ENCODE measurements at places on chromosomes 16 and 17.
A peak's percentile ranks its signal among the peaks of the same experiment; 100 is the strongest.

DNA sequence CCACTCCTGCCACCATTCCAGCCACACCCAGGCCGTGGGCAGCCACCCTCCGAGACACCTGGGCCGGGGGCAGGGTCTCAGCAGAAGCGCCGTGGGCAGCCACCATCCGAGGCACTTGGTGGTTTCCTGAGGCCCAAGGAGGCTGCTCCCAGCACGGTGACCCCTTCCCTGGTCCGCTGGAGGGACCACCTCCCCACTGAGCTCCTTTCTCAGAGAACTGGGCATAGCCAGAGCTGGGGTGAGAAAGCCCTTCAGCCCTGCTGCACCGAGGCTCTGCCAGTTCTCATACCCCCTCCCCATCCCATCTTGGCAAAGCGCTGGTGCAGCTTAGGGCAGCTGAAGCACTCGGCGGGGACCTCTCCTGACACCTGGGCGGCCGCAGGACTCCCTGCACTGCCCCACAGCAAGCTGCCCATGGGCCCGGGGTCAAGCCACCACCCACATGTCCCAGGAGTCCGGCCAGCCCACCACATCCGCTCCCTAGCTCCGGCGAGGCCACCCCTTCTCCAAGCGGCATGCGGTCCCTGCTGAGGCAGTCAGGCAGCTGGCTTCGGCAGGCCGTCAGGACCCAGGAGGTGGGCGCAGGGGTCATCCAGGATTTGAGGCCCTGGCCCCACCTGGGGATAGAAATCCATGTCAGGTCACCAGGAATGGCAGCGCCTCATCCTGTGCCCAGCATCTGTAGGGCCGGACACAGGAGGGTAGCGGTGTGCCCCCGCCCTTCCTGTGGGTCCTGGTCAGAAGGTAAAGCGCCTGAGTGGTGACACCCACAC is 1.3 kb upstream of the CYBA start:
- no peak for DNase-seq

- DNase-seq, result no peak
Observed at GRCh38 chr16:54706406-54706805, 224.3 kb upstream of the IRX5 start.

GRCh38 chr17:63609816-63610573 is 9.3 kb downstream of the TACO1 start:
- DNase-seq, result no peak

DNA sequence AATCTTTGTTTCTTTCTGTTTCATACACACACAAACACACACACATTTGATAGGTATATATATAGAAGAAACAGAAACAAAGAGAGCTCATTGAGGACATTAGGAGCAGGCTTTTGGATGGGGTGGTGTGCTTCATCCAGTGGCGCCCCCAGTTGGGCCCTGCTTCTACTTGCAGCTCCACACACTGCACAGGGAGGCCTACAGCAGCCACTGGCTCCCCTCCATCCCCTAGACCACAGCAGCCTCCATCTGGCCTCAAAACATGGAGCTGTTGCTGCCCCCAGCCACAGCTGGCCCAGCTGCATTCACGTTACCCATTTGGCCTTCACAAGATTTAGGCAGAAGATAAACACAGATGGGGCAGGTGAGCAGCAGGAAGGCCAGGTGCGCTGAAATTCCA is 33.1 kb upstream of the NF1 start:
- DNase-seq, result peak; percentile 23

DNA sequence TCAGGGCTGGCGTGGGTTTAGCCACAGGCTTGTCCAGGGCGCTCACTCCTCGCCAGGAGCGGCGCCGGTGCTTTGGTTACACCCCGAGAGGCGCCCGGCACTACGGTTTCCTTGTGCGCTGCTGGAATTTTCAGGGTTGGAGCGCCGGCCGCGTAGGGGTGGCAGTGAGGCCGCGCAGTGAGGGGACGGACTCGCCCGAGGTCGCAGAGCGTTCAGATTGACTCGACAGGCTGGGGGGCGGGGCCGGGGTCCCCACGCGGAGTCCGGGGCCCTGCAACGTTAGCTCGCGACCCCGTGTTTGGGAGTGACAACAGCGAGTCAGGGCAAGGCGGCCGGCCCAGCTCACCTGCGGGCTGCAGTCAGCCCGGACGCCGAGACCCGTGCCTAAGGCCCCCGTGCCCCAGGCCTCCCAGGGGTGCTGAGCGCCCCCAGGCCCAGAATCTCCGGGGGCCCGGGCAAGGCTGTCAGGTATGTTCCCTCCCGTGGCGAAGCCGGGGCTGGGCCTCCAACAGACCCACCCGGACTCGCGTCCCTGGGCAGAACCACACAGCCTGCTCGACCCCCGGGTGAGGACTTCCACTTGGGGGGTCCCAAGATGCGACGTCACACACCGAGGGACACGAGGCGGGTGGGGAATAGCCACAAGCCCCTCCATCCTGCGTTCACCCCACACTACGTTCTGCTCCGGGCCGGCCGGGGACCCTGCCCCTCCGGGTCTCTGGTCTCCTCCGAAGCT is 1.3 kb upstream of the ACTG1 start:
- DNase-seq, result peak; percentile 91

- peak; percentile 56 for DNase-seq
Observed at GRCh38 chr17:75895370-75896155, 1.2 kb downstream of the TRIM65 start.

- DNase-seq, result no peak
Observed at GRCh38 chr17:82561429-82562035, 42.0 kb downstream of the FOXK2 start.

DNA sequence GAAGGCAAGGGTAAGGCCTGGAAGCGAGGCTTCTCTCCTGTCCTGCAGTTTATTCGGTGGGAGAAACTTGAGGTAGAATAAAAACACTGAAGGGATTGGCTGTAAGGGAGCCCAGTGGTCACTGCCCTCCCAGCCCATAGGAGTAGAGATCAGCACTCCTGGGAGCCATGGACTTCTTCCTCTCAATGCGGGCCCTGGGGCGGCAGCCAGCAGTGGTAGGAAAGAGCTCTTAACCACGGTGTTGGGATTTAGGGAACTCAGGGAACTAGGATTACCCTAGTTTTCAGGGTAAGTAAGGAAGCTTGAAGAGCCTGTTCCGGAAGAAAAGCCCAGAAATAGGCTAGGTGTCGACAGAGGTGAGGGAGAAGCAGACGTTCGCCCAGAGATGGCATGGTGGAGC is 23.8 kb upstream of the NAGLU start:
- DNase-seq, result no peak

DNA sequence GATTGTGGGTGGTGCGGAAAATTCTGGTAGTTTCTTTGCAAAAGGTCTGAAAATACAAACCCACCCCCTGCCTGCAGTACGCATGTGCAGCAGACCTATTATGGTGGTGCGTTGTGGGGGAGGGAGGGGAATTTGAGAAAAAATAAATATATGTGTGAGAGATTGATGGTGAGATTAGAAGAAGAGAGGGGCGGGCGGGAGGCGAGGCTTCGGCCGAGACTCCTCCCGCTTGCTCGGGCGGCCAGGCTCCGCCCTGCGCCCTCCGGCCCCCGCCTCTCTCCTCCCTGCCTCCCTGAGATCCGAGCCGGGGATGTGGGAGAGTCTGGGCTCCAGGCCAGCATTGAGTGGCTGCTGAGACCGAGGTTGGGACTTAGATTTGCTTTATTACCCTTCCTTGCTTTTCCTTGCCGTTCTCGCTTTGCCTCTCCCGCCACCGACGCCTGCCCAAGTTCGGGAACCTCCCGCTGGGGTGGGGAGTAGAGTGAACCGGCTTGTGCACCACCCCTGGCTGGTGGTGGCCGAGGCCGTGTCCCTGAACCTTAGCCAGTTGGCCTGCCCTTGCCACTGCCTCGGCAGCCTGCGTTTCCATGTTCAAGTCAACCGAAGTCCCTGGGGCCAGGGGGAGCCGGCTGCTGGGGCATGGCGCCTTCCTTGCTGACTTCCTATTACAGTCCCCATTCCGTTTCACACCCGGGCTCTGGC is 956 bp upstream of the CHD3 start:
- peak; percentile 95 for DNase-seq

GRCh38 chr17:81517339-81518112 is 4.9 kb upstream of the ACTG1 start:
- no peak for DNase-seq

- DNase-seq, result no peak
Observed at GRCh38 chr17:59490216-59490615, 75.2 kb upstream of the DHX40 start.

GRCh38 chr17:53749178-53749577 is 73.5 kb upstream of the KIF2B start:
- peak; percentile 44 for DNase-seq

GRCh38 chr17:64230791-64231408 is 32.2 kb downstream of the TEX2 start:
- peak; percentile 98 for DNase-seq

DNA sequence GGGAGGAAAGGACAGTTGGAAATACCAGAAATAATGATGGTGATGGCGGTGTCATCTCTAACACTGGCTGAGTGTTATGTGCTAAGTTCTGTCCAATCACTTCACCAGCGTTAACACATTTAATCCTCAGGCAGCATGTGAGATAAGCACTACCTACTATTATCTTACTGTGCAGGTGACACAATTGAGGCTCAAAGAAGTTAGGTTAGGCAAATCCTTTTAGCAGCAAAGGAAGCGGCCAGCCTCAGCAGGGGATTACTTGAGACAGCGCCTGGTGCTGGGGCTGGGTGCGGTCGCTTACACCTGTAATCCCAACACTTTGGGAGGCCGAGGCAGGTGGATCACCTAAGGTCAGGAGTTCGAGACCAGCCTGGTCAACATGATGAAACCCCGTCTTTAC is 18.7 kb upstream of the DHX8 start:
- no peak for DNase-seq

- no peak for DNase-seq
Observed at GRCh38 chr16:56108724-56109123, 82.6 kb upstream of the GNAO1 start.

DNA sequence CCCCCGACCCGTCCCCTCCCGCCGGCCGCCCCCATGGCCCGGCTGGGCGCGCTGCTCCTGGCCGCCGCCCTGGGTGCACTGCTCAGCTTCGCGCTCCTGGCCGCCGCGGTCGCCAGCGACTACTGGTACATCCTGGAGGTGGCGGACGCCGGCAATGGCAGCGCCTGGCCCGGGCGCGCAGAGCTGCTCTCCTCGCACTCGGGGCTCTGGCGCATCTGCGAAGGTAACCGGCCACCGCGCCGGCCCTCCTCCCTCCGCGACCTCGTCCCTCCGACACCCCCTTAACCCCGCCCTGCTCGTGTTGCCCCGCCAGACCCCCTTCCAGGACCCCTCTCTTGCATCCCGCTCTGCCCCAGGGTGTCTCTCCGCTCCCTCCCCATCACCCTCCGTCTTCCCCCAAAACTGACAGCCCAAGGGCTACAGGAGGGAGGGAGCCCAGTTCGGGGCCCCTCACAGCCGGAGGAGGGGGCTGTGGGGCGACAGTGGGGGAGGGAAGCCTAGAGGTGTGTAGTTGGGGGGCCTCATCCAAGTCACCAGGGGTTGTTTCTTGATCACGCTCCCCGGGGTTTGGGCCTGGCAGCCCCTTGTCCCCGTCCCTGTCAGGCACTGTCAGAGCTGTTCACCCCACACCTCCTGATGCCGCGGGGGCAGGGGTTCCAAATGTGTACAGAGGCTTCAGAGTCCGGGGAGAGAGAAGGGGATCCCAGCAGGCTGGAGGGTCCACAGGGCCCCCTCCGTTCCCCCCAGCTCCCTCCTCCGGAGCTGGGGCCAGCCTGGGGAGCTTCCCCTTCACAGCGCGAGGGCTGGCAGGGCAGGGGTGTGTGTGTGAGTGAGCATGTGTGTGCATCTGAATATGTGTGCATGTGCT is 794 bp downstream of the TMEM235 start:
- no peak for DNase-seq

GRCh38 chr17:36004594-36005108 is 3.3 kb upstream of the CCL15 start:
- no peak for DNase-seq

GRCh38 chr16:62342216-62342615 is 306.0 kb upstream of the CDH8 start:
- no peak for DNase-seq

DNA sequence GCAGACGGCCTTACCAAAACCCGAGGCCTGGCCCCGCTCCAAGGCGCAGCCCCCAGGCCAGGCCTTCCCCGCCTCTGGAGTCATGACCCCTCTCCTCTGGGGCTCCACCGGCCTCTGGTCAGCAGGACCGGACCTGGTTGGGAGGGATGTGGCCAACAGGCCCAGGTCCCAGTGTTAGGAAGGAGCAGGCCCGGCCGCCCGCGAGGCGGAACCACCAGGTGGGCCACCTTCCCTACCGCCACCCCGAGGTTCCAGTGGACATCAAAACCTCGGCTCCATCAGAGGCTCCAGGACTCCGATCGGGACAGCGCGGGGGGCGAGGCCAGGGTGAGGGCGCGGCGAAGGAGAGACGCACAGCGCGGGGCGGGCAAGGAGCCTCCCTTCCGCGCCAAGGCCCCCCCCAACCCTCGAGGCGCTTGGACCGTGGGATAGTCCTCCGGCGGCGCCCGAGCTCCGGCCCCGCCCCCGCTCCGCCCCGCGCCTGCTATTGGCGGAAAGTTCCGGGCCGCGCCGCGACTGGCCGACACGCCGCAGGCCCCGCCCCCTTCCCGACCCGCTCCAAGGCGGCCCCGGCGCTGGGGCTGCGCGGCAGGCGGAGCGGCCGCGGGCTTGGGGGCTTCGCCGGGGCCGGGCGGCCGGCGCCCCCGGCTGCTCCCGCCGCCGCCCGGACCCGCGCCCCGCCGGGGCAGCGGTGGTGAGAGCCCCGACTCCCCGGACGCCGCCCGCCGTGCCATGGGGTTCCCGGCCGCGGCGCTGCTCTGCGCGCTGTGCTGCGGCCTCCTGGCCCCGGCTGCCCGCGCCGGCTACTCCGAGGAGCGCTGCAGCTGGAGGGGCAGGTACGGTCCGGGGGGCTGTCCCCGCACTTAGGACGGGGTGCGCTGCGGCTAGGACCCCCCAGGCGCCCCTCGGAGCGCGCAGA is at the start of gene METRN:
TSS of gene METRN (plus strand) at position 561 of the 919 bp plus-strand sequence. CDS start at position 733, 172 bp downstream.
- peak; percentile 91 for DNase-seq

- DNase-seq, result no peak
Observed at GRCh38 chr16:85077039-85077438, 35.2 kb downstream of the CIBAR2 start.

- DNase-seq, result peak; percentile 54
Observed at GRCh38 chr17:31564883-31565301, 173.4 kb downstream of the RAB11FIP4 start.

DNA sequence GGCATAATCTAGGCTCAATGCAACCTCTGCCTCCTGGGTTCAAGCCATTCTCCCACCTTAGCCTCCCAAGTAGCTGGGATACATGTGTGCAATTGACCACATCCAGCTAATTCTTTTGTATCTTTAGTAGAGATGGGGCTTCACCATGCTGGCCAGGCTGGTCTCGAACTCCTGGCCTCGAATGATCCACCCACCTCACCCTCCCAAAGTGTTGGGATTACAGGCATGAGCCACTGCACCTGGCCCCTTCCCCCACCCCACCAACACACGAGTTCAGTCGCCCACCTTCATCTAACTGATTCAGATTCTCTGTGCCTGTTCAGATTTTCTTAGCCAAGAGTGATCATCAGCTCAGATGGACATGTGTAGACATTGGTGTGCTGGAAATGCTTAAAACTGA is 25.0 kb upstream of the METTL9 start:
- DNase-seq, result no peak

GRCh38 chr17:1025733-1026598 is 29.0 kb downstream of the TIMM22 start:
- DNase-seq, result no peak

- DNase-seq, result peak; percentile 61
Observed at GRCh38 chr17:41792845-41793783, 6.6 kb upstream of the JUP start.

Data from ELR (cell line).